ENCODE measurements at places on chromosomes 7 and 10.

DNA sequence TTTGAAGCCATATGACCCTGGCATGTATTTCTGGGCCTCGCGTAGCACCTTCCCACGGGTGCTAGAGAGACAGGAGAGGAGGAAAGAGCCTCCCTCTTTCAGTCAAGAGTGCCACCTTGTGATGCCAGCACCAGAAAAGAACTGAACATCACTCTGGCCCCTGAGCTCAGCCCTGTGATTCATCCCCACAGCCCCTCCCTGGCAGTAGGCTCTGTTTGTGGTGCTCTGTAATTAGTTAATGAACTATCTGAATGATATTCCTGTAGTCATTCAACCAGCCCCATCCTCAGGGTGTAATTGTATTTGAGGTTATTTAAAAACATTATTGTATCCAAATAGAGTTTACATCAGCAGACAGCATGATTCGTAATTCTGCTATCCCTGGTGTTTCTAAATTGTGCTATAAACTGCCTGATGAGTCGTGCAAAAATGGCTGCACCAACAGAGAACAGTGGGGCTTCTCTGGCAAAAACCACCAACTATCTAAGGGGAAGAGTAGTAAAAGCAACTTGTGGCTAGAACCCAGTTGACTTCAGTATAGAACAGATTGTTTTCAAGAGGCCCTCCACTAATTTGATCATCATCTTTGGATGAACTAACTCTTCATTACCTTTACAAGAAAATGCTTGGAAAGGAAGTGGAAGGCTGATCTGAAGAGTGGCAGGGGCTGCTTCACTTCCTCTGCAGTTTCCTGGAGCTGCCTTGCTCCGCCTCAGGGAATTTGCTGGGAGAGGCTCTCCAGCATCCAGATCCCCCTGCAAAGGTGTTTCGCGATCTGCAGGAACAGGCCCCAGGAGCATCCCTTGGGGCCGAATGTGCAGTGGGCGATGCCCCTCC, 23.7 kb upstream of the TIAL1 start:
- no peak for DNase-seq

GRCh38 chr10:31584098-31584631, 265.1 kb downstream of the ZEB1 start:
- DNase-seq: no peak

GRCh38 chr7:6453734-6454133, 6.0 kb upstream of the DAGLB start:
- DNase-seq: no peak

DNA sequence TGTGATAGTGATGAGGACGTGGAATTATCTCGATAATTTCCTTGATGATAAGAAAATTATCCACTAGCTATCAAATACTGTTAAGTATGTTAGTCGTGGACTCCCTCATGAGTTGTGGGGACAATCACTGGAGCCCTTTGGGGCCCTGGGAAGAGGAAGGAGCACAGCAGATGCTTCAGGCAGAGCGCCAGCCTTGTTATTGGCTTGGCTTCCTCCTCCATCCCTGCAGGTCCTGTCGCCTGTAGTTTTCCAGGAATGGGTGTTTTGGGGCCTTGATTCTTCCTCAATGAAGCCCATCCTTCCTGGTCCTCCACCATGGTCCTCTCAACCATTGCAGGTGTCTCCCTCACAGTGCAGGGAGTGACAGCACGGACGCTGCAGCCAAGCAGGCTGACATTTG, 32.5 kb upstream of the ZNF32 start:
- DNase-seq: no peak

DNA sequence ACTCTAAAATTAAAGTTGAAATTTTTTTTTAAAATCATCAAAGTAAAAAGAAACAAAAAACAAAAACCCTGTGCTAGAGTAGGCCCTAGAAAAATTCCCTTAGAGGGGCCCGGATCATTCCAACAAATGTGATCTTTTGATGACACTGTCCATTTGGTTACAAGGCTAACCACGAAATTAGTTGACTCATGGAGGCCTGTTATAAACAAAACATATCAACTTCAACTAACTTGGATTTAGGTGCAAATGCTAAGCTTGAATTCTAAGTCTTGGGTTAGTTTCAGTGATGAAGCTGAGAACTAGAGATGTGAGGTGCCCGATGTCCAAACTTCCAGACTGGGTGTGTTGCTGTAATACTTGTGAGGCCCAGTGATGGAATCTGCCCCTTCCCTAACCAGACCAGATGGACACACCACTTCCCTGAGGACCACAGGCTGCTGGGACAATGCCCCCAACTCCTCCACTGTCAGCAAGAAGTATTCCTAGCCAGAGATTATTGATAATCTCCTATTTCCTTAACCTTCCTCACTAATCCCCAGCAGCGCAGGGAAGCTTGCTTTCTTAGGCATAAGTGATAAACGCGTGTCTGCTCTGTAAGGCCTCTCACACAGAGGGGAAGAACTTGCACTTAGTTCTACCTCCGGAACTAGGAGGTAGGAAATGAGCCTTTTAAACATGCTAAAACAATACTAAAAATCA, 108.7 kb downstream of the RAPGEF5 start:
- no peak for DNase-seq

DNA sequence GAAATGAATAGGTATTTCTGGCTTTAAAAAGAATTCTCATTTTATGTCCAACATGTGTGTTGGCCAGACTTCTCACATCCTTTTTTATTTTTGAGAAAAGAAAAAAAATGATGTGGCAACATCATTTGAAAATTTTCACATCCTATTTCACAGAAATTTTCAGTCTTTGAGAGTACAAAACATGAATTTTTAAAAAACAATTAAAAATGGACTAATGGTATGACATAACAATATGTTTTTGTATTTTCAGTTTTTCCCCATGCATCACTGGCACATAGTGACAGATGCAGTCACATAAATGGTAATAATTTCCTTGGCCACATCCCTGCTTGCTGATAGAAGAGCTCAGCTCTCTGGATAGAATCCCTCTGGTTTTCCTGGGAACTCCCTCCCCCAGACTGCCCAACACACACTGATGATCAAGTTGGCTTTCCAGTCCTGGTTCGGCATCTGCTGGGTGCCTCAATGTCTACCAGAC, 188.5 kb upstream of the AGR3 start:
- DNase-seq: no peak

DNA sequence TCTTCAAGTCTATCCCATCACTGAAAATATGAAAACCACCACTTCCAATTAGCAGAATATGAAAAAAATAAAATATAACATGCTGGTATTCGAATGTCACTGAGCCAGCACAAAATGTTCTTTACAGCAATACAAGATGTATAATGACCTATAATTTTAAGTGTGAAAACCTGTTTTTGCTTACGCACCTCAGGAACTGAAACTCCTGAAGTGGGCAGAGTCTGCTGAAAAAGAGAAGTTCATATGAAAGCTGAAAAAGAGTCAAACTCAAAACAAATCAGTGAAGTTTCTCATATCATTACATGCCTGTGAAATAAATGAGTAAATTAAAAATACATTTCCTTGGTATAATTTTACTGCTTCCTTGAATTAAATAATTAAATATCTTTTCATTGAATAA, 272.5 kb downstream of the DGKB start:
- DNase-seq: no peak

DNA sequence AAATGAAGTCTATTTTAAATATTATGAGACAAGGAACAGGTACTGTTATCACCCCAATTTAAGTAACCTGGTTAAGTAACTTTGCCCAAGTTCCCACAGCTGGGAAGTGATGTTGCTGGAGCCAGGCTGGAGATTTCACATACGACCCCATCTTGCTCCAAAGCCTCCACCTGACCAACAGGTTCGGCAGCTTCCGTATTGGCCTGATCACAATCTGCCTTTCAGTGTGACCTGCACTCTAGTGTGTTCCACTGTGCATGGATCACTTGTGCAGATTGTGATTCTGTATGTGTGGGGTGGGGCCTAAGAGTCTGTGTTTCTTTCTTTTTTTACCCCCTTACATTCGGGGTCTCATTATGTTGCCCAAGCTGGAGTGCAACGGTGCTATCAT, 66.1 kb downstream of the PRTFDC1 start:
- no peak for DNase-seq

GRCh38 chr10:70271996-70272924, 11.5 kb downstream of the NPFFR1 start:
- no peak for DNase-seq

GRCh38 chr7:73769481-73770001, 529 bp downstream of the CLDN3 start:
- peak; percentile 27 for DNase-seq

DNA sequence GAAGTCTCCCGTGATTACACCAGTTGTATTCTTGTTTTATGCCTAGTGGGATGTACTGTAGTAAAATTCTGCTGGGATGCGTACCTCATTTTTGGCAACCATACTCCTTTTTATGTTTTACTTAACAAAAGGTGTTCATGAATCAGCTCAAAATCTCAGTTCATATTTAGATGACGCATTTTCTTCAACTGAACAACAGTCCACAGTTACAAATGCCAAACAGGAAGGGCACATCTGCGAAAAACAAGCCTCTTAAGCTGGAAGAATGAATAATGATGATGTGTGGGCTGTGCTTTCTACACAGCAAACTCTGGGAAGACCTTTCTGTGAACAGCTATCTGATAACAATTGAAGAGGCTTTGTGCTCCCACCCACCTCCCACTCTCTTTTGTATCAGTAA, 68.4 kb upstream of the NRBF2 start:
- no peak for DNase-seq

DNA sequence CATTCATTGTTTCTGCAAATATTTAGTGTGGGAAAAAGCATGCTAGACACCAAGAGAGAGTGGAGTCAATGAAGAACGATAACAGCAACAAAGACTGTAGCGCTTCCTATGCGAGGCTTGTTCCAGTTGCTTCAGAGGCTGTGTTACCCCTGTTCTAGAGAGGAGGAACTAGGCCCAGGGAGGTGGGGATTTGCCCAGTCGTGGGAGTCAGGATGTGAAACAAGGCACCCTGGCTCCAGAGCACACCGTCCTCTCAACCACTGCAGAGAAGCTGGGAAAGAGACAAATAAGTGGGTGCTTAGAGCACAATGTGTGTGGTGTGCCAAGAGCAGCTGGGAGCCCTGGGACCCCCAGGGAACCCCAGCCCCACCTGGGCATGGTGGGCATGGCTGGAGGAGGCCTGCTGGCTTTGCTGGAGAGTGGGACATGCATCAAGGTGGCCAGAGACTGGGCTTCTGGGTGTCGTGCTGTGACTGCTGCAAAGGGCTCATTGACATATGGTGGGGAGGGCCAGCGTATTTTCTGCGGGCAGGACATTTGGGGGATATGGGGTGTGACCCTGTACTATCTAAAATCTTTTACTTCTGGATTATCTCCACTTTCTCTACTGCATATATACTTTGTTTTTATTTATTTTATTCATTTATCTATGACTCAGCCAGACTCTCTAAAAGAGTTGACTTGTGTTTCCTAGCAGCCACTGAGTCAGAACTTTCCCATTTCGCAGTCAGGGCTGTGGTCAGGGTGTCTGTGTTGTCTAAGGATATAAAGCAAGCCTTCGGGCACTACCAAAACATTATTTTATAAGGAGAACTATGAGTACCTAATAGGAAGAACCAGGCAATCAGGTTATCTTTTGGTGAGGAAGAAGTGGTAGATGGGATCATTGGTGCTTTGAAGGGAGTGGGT, 95.4 kb downstream of the TCF7L2 start:
- no peak for DNase-seq

GRCh38 chr10:99565166-99565565, 32.4 kb downstream of the NKX2-3 start:
- DNase-seq: no peak

- DNase-seq: no peak
These were observed 16.1 kb downstream of the OGDH start for GRCh38 chr7:44622342-44623151.

DNA sequence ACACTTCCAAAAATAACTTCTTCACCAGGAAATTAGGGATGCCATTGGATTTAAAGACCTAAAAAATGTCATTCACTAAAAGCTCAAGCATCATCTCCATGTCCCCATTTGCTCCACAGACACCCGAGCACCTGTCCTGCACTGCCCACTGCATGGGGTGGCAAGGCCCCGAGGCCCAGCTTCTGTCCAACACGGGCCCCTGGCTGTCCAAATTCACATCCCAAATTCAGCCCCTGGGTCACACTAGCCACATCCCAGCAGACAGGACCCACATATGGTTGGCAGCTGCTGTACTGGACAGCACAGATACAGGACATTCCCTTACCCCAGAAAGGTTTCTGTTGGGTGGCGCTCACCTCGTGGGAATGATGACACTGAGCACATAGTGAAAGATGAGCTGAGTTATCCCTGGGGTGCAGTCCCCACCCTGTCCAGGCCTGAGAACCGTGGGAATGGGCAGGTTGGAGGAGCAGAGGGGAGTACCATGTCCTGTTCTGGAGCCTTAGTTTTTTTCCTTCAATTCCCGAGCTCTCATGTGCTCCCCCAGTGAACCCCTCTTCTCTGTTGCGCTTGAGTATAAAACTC, 55.3 kb downstream of the CSGALNACT2 start:
- DNase-seq: no peak

DNA sequence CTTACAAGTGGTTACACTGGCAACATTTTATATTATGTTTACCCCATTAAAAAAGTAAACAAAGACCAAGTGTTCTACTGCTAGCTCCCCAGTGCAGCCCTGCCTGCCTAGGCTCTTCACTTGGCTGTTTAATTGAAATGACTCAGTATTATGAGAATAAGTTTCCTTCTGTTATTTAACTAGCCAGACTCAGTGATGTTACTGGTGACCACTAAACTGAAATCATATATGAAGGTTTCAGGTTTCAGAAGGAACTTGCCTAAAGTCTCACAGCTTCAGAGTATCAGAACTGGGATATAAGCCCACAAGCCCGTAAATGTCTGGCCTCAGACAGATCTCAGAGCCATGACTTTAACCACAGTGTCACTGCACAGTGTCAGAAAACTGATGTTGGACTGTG, 66.8 kb upstream of the EXOC4 start:
- no peak for DNase-seq

DNA sequence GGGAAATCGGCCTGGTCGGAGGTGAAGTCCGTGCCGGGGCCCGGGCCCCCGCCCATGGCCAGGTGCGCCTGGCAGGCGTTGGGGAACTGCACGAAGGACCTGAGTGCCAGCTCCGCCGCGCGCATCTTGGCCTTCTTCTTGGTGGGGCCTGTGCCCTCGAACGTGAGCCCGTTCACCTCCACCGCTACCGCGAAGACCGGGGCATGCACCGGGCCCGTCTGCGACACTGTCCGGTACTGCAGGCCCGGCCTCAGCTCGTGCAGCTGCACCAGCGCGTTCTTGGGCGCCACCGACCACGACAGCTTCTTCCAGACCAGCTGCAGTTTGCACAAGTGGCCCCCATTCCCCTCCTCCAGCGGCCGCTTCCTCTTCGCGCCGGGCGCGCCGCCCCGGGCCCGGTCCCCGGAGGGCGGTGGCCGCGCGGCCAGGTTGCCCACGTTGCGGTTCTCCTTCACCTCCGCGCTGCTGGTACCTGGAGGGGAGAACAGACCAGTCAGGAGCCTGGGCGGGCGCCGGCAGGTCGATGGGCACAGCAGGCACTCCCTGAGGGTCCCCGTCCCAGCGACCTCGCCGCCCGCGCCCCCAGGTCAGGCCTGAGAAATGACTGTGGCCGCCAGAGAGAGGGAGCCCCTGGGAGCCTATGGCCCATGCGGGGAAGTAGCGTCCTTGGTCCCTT, 307.4 kb downstream of the WDR37 start:
- no peak for DNase-seq

DNA sequence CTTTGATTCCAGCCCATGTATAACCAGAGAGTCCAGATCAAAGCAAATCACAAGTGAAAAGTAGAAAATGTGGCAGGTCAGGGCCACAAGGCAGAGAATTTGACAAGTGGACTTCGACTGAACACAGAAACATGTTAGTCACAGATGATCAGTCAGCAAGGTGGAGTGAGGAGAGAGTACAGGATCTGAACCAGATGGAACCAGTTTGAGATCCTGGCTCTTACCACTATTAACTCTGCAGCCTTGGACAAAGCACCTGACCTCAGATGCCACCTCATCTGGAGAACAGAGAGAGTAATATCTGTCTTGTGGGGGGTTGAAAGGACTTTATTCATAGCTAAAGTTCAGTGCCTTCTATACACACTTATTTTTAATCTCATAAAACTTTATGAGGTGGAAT, 4.4 kb downstream of the MRLN start:
- DNase-seq: no peak
